ENCODE measurements at places on chromosomes 1 and 21.

DNA sequence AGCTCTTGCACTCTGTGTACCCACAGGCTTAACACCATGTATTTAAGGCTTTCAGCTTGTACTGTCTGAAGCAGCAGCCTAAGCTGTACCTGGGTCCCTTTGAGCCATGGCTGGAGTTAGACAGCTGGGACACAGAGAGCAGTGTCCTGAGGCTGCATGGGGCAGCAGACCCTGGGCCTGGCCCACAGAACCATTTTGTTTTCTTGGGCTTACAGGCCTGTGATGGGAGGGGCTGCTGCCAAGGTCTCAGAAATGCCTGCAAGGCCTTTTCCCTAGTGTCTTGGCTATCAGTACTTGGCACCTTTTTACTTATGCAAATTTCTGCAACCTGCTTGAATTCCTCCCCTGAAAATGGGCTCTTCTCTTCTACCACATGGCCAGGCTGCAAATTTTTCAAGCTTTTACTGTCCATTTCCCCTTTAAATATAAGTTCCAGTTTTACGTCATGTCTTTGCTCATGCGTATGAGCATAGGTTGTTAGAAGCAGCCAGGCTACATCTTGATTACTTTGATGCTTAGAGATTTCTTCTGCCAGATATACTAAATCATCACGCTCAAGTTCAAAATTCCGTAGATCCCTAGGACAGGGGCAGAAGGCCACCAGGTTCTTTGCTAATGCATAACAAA lies 143.9 kb downstream of the CLEC20A start:
- DNase-seq = no peak

GRCh38 chr21:34113842-34114241 lies 40.5 kb downstream of the MRPS6 start:
- no peak for DNase-seq

- DNase-seq = no peak
Observed at GRCh38 chr21:36111238-36111637, 23.6 kb upstream of the CBR3 start.

- peak; percentile 95 for DNase-seq
Observed at GRCh38 chr1:59375321-59376220, 78.7 kb downstream of the FGGY start.

DNA sequence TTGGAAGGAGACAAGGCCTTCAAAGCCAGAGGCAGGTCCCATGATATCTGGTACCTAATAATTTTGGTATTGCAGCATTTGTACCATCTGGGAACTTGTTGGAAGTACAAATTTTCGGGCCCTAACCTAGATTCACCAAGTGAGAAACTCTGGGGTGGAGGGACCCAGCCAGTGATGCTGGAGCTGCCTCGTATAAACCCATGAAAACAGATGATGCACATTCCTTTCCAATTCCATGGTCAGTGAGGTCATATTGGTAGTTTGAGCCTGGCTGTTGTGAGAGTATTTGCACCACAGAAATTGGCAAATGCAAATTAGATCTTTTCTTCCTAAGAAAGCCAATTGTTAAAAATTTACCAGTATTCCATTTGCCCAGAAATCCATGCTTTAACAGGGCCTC lies 269.6 kb upstream of the PLXNA2 start:
- DNase-seq = no peak

DNA sequence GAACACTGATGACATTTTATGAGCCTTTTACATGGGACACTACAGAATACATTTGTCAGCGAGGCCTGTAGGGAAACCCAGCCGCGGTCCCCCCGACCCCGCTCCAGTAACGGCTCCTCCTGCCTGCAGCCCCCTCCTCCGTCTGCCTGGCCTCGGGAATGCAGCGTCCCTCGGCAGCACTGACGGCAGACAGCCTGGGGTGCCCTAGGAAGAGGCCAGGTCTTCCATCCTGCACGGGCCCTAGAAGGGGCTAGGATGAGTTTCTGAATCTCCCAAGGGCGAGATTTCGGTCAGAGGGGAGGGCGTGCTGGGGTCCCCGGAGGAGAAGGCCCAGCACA lies 8.4 kb downstream of the SAMD11 start:
- DNase-seq = no peak

- no peak for DNase-seq
Observed at GRCh38 chr1:92443893-92444292, 42.8 kb downstream of the GFI1 start.

- no peak for DNase-seq
Observed at GRCh38 chr1:77279929-77280328, 1.9 kb upstream of the AK5 start.
